Activated T-cell treated with anti-CD3 and anti-CD28 coated beads, Interleukin-2, amount 50 U/mL, for 72 hours (primary cell): ENCODE measurements at places on chromosomes 4 and X. TPM values are rescaled to one million over a fixed set of nuclear protein-coding genes. Genes with fewer than 3 reads are reported as not detected.

SPIN3 gene
- total RNA-seq: 16.5 TPM

FRMD7 gene
- total RNA-seq: not detected

SYTL5 gene
- total RNA-seq: not detected

MAGEC1 gene
- total RNA-seq: not detected

GPRASP3 gene
- 2.4 TPM for total RNA-seq

SLC34A2 gene
- not detected for total RNA-seq

DAPP1 gene
- total RNA-seq: 48.1 TPM

DNA sequence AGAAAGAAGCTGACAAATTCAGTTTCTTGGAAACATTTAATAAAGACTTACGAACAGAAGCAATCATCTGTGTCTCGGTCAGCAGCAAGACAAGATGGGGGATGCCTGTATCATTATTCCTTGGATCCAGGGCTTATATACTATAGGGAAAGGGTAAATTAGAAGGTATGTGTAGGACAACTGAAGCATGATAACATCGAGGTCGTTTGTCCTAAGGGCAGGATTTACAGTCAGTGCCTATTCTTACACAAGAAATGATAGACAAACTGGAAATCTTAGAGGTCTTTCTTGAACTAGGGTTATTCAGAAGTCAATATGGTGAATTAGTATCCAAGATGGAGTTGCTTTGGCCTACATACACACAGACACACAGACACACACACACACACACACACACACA, 553.0 kb downstream of the STPG2 start:
- DNase-seq: no peak

DNA sequence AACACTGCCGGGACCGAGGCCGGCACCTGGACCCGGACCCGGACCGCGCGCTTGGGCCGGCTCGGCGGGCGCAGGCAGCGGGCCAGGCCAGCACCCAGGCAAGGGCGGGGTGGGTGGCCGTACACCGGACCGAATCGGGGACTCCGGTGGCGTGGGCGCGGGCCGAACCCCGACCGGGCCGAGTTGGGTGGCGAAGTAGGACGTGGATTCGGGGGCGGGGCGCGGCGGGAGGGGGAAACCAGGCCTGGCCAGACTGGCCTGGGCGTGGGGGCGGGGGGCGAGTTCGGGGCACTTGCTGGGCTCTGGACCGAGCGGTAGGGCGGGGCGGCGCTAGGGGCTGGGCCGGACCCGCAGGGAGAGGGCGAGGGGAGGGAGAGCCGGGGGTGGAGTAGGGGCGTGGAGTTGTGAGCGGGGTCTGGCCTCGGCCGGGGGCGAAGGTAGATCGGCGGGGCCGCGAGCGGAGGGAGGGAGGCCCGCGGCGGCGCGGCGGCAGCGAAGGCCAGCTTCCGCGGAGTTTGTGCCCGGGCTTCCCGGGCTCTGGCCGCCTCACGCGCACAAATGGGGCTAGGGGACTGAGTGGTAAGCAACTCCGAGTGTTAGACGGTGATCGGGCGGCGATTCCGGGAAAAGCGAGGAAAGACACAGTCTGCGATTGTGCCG, 1.8 kb upstream of the BCORL1 start:
- DNase-seq: peak; percentile 34

DNA sequence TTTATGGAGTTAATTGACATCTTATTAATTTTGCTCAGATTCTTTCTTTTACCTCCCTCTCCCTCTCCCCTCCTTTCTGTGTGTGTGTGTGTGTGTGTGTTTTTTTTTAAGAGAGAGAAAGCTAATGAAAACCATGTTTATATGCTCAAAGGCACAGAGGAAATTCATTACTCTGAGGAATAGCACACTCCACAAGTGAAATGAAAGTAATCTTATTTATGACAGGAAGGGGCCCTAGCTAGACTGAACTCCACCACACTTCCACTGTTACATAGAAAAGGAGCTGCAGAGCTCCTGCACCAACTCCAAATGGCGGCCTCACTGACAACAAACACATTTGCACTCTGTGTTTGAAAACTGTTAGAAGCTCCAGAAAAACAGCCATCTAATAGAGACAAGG, 150.6 kb downstream of the RASL11B start:
- no peak for DNase-seq

DNA sequence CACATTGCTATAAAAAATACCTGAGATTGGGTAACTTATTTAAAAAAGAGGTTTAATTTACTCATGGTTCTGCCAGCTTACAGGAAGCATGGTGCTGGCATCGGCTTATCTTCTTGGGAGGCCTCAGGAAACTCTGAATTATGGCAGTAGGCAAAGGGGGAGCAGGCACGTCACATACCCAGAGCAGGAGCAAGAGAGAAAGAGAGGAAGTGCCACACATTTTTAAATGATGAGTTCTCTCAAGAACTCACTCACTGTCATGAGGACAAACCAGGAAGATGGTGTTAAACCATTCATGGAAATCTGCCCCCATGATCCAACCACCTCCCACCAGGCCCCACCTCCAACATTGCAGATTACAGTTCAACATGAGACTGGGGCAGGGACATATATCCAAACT, 10.0 kb upstream of the AFF1 start:
- no peak for DNase-seq

DNA sequence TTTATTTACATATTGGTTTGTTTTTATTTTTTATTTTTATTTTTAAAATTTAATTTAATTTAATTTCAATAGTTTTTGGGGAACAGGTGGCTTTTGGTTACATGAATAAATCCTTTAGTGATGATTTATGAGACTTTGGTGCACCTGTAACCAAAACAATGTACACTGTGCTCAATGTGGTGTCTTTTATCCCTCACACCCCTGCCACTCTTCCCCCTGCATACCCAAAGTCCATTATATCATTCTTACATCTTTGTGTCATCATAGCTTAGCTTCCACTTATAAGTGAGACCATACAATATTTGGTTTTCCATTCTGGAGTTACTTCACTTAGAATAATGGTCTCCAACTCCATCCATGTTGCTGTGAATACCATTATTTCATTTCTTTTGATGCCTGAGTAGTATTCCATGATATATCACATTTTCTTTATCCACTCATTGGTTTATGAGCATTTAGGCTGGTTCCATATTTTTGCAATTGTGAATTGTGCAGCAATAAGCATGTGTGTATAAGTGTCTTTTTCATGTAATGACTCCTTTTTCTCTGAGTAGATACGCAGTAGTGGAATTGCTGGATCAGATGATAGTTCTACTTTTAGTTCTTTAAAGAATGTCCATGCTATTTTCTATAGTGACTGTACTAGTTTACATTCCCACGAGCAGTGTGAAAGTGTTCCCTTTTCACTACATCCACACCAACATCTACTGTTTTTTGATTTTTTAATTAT, 157.1 kb downstream of the CPXCR1 start:
- no peak for DNase-seq

GRCh38 chr4:128715616-128716015, 93.9 kb upstream of the JADE1 start:
- DNase-seq: no peak

- peak; percentile 86 for DNase-seq
Observed at GRCh38 chr4:54233277-54233696, 4.2 kb downstream of the PDGFRA start.

- peak; percentile 16 for DNase-seq
Observed at GRCh38 chr4:169485791-169486742, 126.3 kb downstream of the NEK1 start.

- DNase-seq: peak; percentile 56
Observed at GRCh38 chr4:10730019-10730418, 45.5 kb upstream of the CLNK start.

GRCh38 chrX:49291615-49292337, 11.7 kb upstream of the GAGE10 start:
- peak; percentile 78 for DNase-seq

- DNase-seq: no peak
Observed at GRCh38 chr4:110294165-110294564, 95.8 kb upstream of the ELOVL6 start.

DNA sequence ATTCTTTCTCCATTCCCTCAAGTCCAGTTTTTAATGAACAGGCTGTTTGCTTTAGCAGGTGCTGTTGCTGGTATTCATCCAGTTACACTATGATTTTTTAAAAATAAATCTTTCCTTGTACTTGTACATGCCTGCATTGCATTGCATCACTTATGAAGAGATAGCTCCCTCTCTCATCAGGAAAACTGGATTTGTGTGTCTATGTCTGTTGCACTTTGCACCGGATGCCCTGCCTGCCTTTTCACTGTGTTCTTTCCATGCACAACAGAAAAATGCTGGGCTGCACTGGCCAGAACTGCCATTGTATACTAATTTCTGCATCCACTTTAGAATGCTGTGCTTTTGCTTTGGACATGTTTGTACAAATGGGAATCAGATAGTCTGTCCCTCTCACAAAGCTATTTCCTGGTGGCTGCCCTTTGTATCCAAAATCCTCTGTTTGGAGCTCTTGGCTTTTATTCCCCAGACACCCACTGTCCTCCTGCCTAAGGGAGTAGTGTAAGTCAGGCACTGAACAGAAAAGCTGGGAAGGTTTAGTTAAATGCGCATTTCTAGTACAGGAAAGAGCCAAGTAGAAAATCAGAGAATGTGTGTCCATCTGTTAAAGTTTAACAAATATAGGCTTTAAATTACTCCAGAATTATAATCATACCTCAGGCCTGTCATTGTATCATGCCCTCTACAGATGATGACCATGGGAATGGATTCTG, 119.1 kb downstream of the MBNL3 start:
- DNase-seq: no peak

- DNase-seq: peak; percentile 7
Observed at GRCh38 chrX:64642482-64642881, 247.2 kb upstream of the MTMR8 start.

DNA sequence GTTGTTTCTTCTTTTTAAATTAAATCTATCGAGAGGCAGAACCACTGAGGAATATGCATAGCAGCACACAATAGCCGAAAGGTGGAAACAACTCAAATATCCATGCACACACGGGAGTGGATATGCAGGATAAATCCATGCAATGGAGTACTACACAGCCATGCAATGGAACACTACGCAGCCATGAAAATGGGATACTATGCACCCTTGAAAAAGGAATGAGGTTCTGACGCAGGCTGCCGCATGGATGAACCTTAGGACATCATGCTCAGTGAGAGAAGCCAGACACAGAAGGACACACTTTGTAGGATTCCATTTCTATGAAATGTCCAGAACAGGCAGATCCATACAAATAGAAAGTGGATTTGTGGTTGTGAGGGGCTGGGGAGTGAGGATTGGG, 18.4 kb upstream of the P2RY8 start:
- no peak for DNase-seq

DNA sequence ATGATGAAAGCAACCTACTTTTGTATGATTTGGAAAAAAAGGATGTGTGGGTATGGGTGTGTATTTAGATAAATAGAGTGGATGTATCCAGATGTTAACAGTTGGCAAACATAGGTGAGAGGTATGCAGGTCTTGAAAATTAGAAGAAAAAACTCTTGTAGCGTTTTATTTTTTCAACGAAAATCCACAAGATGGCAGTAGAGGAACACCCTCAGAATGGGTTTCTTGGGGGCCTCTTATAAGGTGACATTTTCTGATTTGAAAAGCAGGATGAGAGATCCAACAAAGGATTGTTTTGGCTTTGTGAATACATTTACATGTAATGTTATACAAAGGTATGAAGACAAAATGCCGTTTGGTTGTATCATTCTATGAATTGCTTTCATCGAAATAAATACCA, 68.3 kb downstream of the FMR1NB start:
- peak; percentile 1 for DNase-seq

GRCh38 chr4:95153182-95153581, 395.4 kb downstream of the BMPR1B start:
- DNase-seq: no peak

- no peak for DNase-seq
Observed at GRCh38 chr4:183284258-183284785, 35.8 kb downstream of the CLDN22 start.

DNA sequence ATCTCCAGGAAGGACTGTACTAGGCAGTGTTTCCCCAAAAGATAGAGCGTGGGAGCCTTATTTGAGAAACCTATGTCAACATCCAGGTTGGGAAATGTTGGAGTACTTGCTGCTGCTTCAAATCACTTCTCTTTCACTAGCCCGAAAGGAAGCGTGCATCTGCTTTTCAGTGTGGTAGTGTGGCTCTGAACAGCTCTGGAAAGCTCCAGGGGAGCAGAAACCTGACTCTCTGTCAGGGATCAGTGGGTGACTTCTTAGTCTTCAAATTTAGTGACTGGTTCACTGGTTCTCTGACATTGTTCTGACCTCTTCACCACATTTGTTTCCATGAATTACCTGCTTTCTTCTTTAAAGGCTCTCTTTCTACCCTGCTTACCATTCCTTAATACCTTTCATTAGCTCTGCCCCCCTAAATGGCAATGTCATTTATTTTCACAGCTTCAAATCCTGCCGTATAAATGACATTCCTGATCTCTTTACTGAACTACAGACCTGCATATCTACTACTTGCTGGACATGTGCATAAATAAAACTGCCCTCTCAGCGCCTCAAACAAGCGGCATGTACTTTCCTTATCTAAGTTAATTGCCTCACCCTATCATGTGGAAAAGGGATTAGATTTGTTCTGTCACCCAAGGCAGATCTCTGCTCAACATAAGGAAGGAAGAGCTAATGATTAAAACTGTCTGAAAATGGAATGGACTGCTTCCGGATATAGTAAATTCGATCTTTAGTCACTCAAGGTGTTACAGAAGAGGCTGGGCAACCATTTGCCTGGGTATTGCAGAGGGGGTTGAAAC, 37.0 kb downstream of the DLG3 start:
- no peak for DNase-seq

DNA sequence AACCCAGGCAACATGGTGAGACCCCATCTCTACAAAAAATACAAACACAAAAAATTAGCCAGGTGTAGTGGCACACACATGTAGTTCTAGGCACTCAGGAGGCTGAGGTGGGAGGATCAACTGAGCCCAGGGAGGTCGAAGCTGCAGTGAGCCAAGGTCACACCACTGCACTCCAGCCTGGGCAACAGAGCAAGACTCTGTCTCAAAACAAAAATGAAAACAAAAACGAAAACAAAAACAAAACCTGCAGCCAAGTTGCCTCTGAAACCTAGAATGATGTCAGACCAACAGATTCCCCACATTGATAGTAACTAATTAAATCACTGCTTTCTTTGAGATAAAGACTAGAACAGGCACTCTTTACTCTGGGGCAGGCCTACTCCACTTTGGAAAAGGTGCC, 104.5 kb downstream of the AMELX start:
- no peak for DNase-seq

DNA sequence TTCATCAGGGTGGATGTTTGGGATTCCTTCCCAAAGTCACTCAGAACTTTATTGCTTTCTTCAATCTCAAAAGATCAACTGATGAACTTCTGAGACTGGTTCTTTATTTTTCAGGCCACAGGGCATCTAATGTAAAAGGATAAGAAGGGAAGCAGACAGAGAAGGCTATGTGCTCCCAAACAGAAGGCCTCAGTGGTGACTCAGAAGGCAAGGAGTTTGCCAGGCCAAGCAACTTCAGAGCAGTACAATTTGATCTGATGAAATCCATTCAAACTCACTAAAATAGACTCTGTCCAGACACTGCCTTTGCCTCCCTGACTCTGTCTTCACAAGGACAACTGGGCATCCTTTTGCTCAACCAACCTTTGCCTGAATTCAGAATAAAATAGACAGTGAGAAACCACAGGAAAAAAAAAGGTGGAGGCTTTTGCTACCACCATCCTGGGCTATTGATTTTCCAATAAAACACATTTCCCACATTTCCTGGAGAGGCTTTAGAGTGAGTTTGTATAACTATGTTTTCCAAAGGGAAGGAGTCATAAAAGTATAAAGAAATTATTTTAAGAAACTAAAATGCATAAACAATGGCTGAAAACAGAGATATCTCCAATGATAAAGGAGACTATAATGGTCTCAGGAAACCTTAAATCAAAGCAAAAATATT, 55.2 kb downstream of the ARHGEF6 start:
- DNase-seq: no peak

GRCh38 chrX:101416691-101417090, 8.7 kb downstream of the HNRNPH2 start:
- DNase-seq: no peak
